ENCODE measurements at places on chromosomes 6 and 20.

- no peak for DNase-seq
Measured at GRCh38 chr20:23021951-23022350, 13.2 kb upstream of the SSTR4 start.

GRCh38 chr6:30800871-30801270 lies 56.5 kb upstream of the IER3 start:
- no peak for DNase-seq

- DNase-seq = no peak
Measured at GRCh38 chr20:5844063-5844681, 94.0 kb downstream of the SHLD1 start.

DNA sequence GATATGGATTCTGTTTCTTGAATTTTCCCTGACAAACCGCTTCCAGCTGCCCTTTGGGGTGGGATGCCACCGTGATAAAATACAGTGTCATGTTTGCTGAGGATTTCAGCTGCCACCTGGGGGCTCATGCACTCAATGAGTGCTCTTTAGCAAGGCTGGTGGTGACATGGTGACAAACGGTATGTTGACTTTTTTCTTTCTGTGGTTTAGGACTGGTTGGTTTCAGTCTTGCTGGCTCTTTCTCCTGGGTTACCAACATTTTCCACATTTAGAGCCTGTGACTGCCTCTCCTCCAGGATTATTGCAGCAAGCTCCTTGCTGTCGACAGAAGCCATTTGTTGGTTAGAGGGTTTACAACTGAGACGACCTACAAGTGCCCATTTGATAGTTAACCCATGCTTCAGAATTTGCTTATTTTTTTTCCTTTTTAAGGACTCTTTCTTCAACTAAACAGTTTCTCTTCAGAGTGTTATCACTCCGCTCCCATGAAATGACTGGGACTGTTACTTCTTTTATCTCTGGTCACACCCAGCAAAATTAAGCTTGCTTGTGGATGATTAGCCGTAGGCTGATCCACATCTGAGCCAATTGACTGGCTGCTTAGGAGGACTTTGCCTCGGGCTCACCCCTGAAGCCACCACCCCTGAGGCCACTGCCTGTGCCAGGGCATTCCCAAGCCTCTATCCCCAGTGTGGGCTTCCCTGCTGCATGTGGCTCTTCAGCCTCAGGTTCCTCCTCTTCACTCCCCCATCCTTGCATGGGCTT lies 48.4 kb upstream of the CDYL start:
- DNase-seq = peak; percentile 85

GRCh38 chr6:18049646-18050045 lies 62.2 kb upstream of the KIF13A start:
- no peak for DNase-seq

DNA sequence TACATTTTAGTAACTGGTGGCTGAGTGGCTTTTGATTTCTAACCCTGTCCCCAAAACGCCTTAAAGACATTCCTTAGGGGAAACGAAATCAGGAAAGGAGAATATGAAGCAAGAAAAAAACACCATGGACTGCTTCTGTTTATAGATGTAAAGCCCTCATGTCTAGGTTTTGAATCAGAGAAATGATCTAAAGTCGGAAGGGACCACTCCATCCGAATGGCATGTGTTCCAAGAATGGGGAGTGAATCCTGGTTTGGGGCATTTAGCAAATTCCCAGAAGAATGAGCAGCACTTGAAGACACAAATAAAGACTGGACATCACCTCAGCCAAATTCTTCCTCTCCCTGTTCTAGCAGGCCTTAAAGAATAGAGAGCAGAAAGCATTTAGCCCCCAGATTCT lies 65.6 kb downstream of the CAP2 start:
- no peak for DNase-seq

DNA sequence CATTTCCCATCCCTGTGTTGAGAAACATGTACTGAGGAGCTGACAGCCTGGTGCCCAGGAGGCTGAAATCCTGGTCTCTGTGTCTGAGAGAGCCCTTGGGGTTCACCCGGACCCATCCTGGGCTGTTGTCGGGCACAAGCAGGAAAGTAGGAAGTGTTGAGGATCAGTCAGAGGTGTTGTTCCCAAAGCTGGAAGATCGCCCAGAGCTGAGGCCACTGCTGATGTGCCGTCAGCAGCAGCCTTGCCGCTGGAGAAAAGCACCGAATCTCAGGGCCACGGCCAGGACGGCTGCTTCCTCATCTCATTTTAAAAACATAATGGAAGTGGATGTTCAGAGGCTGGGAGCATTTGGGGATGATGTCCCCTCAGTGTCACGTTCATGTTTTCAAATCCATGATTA lies 218.5 kb downstream of the UST start:
- no peak for DNase-seq

DNA sequence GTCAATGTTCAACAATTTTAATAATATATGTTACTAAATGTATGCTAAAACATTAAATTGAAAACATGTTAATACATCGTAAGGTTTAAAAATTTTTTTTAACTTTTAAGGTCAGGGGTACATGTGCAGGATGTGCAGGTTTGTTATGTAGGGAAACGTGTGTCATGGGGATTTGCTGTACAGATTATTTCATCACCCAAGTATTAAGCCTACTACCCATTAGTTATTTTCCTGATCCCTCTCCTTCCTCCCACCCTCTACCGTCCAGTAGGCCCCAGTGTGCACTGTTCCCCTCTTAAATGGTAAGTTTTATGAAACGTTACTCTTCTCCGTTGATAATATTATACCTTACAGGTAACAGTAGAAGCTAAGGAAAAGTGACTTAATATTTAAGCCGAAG lies 15.8 kb downstream of the PDE7B start:
- DNase-seq = no peak

- no peak for DNase-seq
Measured at GRCh38 chr6:38171997-38172738, 352.6 kb downstream of the ZFAND3 start.

- DNase-seq = peak; percentile 49
Measured at GRCh38 chr6:83431545-83432155, 799 bp upstream of the ME1 start.

GRCh38 chr6:26022132-26022472 lies 59.5 kb downstream of the TRIM38 start:
- peak; percentile 90 for DNase-seq

- DNase-seq = no peak
Measured at GRCh38 chr20:53337390-53338101, 256.1 kb downstream of the ZNF217 start.

GRCh38 chr6:135163440-135163738 lies 17.7 kb upstream of the MYB start:
- DNase-seq = no peak

GRCh38 chr6:135251498-135252441 lies 70.7 kb downstream of the MYB start:
- peak; percentile 30 for DNase-seq

DNA sequence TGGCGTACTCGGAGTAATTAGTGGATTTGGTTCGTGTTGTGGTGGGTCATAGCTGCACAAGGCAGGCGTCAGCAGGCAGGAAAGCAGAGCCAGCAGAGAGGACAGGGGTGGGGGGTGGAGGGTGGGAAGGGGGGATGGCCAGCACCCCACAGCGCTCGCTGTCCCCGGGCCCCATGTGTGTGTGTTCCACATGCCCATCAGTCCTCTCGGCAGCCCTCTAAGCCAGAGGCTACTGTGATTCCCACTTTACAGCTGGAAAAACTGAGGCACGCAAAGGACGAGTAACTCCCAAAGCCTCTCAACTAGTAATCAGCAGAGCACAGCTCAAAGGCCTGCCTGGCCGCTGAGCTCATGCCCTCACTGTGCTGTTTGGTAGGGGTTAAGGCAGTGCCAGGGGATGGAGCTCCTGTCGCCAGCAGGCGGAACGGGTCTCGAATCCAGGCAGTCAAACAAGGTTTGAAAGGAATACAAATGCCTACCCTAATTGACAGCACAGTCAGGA lies 175.2 kb downstream of the ZDHHC14 start:
- no peak for DNase-seq

DNA sequence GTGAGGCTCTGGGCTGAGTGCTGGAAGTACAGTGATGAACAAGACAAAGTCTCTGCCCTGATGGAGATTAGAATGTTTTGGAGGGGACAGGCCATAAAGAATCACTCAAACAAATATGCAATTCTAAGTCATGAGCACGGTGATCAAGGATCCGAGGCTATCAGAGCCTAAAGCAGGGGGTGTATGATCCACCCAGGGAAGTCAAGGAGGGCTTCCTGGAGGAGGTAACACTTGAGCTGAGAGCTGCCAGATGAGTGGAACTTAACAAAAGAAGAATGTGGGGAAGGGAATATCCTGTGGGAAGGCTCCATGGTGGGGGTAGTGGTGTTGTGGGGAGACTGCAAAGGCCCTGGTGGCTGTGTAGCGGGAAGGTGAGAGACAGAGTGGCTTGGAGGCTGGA lies 12.2 kb downstream of the BPIFB4 start:
- DNase-seq = no peak

GRCh38 chr20:8855315-8855714 lies 213.6 kb upstream of the PLCB4 start:
- DNase-seq = no peak

DNA sequence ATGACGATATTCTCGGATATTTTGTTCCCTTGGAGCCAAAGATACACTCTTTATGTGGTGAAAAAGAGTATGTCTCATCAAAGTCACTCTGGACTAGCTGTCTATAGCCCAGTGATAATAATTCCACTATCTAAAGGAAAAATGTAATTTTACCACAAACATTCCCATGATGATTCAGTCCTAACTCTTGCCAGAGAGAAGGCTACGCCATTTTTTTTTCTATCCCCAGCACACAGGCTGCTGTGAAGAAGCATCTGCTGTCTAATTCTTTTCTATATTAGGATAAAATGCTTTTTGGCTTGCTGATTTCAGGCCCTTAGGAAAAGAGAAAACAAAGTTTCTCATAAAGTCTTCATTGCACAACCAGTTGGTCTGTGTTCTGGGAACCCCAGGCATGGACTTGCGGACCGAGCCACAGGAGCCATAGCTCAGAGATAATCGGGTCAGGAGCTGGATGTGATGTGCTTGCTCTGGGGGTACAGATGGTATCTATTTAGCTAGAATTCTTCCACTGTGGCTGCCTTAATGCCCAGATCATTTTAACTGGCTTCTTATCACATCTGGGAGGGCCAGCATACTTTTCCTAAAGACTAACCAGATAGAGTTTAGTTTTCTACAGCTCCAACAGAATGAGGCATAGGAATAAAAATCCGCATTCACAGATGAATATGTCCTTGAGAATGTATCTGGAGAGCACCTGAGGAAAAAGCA lies 683.7 kb upstream of the ID4 start:
- no peak for DNase-seq
